ENCODE measurements at places on chromosomes 1 and 21.

DNA sequence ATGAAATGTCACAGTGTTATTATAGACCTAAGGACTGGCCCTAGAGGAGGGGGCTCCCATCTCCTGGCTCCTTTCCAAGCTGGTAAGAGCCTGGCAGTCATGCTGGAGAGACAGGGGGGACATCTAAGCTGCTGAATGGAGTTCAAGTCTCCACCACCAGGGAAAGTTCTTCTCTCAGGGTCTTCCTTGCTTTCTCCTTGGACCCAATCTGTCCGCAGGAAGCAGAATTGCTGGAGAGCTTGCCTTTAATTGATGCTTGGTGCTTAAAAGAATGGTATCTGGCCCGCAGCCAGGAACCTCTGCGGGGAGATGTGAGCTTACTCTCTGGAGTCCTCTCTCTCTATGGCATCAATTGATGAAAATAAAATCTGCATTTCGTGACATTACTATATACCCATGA, 25.1 kb downstream of the IRF2BP2 start:
- peak; percentile 58 for DNase-seq

DNA sequence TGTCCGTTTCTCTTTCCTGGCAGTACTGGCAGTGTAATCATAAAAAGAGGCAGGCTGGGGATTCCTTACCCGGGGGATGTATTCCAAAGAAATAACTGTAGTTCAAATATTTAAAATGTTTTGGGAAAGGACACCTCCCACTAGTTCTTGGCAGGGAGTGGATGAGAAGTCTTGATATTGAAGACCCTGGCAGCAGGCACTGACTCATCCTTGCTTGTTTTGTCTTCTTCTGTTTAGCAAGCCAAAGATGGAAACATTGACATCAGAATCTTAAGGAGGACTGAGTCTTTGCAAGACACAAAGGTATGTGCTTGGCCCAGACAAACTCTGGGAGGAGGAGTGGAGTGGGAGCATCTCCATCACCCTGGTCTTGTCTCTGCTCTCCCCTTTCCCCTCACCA, 639 bp downstream of the IL20 start:
- DNase-seq, result peak; percentile 74

DNA sequence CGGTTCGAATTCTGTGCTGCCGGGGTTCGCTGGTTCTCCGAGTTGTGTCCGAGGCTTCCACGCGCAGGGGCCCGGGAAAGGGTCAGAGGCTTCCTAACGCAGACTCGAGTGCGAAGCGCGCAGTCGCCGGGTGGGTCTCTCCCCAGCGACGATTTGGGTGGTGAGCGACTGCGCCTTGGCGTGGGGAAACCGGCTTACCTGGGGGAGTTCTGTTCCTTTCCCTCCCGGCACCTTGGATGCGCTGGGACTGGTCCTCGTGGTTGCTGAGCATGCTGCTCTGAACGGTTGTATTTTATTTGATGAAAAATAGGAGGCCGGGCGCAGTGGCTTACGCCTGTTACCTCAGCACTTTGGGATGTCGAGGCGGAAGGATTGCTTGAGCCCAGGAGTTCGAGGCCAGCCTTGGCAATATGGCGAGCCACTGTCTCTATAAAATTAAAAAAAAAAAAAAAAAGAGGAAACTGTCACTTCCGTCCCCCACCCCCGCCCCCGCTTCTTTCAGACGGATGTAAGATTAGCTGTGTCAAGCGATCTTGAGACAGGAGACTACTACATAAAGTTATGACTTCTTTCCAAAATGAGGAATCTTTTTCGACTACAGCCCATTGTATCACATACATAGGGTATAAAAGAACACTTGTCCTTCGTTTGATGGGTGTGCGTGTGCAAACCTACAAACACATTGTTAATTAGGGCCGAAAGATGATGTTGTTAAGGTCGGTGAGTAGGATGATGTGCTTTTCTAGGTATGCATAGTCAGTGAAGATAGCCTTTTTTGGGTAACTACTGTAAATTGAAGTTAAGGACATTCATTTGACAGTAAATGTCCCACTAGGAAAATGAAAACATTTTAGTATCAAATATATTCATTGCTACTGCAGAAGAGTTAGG, at the start of gene CCDC18:
Gene CCDC18 (plus strand): TSS at position 2 of the 891 bp plus-strand sequence. CDS start 2,638 bp downstream, outside the sequence.
- DNase-seq, result peak; percentile 75

DNA sequence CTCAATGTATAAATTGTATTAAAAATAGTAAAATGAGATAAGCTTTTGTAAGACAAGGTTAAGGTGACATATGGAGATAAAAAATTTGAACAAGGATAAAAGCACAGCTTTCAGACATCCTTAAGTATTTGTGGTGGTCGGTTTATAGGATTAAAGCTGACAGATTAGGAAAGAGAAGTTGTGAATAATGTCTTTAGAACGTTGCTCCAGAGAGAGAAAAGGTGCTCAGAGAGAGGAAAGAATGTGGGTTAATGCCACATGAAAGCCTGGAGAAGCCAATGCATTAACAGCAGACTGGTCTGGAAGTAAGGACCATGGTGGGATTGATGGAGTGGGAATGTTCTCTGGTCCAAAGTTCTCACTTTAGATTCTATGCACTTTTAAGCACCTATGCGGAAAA, 44.8 kb downstream of the ATP6V1G3 start:
- DNase-seq, result no peak

DNA sequence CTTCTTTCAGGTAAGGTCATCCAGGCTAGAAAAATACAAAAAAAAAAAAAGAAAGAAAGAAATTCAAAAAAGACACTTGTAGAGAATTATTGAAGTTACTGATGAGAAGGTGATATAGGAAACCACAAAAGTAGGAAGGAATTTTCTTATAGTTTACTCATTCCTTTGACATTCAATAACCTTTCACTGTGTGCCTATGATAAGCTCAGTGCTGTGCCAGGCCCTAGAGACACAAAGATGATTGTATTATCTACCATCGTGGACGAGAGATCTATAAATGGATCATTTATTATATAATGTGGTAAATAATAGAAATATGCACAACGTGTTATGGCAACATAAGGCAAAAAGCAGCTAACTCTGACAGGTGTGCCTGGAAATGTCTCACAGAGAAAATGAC, 109.6 kb upstream of the NGF start:
- DNase-seq, result no peak

GRCh38 chr1:109740615-109741373, at the start of gene GSTM3:
GSTM3 (minus strand) TSS chr1:109741038; CDS start chr1:109740287, 751 bp downstream.
- no peak for DNase-seq

GRCh38 chr1:23283667-23284602, 60.1 kb downstream of the HNRNPR start:
- DNase-seq, result peak; percentile 83

GRCh38 chr1:1760715-1761114, 17.6 kb downstream of the NADK start:
- DNase-seq, result no peak

GRCh38 chr1:63617450-63617849, 24.2 kb downstream of the PGM1 start:
- DNase-seq, result no peak

DNA sequence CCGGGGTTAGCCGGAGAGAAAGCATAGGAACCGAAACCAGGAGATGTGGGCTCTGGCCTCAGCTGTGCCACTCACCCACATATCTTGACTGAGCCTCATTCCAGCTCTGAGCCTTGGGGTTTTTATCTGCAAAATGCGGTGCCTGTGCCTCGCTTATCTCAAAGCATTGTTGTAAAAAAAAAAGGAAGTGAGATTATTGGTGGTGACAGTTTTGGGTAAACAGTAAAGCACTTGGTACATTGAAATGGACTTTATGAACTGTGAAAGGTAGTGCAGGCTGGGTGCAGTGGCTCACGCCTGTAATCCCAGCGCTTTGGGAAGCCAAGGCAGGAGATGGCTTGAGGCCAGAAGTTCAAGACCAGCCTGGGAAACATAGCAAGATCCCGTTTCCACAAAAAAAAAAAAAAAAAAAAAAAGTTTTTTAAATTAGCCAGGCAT, 3.8 kb downstream of the PTAFR start:
- no peak for DNase-seq

- peak; percentile 35 for DNase-seq
Observed at GRCh38 chr1:233240371-233240770, 55.2 kb downstream of the PCNX2 start.

GRCh38 chr1:26477446-26478152, 5.4 kb downstream of the HMGN2 start:
- DNase-seq, result peak; percentile 22

- no peak for DNase-seq
Observed at GRCh38 chr1:236734141-236734765, 48.0 kb downstream of the ACTN2 start.

DNA sequence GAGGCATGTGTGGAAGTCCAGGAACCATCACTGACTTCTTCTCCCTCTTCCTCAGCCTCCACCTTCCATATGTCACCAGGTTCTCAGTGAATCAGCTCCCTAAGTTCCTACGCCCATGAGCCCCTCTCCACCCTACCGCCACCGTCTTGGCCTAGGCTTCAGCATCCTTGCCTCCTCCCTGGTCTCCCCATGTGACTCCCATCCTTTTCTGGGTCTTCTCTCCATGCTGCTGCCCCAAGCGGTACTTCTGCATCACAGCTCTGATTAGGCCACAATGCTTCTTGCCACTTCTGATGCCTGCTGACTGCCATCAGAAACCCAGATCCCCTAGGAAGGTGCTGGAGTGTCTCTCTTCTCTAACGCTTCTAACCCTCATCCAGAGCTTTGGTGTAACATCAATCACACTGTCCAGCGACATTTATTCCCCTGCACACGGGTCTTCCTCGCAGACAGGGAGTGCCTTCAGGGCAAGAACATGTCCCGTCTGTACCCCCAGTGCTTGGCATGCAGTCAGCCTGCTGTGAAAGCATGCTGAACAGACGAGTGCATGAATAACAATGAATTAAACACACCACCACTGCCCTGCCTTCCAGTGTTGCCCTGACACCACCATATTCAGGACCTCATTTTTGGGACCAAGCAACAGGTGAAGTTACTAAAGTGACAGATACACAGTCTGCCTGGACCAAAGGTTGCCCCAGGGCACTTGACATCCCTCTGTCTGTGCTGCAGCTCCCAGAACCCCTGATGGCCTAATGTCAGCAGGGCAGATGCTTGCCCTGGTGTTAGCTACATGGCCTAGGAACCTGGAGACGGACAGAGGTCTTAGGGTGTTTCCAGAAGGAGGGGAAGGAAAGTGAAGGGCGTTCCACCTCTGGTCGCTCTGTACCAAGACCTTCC, 158.7 kb upstream of the EDN2 start:
- DNase-seq, result no peak

GRCh38 chr1:110060034-110060661, 10.3 kb downstream of the ALX3 start:
- DNase-seq, result peak; percentile 38

GRCh38 chr1:8525216-8525557, 207.3 kb downstream of the SLC45A1 start:
- peak; percentile 61 for DNase-seq

DNA sequence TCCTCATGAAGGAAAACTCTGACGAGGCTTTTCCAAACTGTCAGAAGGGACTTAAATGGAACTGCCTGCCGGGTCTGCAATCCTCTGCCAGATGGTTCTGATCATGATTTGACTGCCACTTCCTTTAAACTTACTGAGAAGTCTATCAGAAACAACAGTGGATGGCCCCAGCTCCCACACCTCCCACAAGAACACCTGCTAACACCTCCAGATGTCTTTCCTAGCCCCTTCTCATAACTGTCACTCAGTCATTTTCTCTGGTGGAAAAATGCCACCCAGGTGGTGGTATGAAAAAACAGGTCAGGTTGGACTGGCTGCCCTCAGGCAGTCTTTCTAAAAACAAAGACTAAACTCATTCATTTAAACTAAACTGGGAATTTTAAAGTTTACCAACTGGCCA, 66.7 kb upstream of the ABCD3 start:
- no peak for DNase-seq

GRCh38 chr1:73205294-73205973, 923.1 kb upstream of the NEGR1 start:
- no peak for DNase-seq

GRCh38 chr1:112312879-112313278, 83.1 kb upstream of the CTTNBP2NL start:
- DNase-seq, result no peak

DNA sequence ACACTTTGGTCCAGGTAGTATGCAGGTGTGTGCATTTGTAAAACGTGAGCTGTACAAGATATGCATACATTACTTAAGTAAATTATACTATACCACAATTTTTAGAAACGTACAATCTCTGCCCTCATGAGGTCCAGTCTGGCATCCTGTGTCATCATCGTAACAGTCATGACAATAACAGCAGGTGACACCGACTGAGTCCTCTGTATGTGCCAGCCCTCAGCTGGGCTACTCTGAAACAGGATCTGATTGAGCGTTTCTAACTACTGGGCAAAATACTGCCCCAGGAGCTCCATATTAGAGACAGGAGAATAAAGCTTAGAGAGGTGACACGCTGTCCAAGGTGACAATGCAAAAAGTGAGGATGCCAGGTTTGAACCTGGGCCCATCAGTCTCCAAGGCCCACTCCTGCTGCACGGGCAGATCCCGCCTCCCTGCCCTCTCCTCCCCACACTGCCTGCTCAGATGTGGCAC, 47.2 kb upstream of the ECE1 start:
- no peak for DNase-seq

DNA sequence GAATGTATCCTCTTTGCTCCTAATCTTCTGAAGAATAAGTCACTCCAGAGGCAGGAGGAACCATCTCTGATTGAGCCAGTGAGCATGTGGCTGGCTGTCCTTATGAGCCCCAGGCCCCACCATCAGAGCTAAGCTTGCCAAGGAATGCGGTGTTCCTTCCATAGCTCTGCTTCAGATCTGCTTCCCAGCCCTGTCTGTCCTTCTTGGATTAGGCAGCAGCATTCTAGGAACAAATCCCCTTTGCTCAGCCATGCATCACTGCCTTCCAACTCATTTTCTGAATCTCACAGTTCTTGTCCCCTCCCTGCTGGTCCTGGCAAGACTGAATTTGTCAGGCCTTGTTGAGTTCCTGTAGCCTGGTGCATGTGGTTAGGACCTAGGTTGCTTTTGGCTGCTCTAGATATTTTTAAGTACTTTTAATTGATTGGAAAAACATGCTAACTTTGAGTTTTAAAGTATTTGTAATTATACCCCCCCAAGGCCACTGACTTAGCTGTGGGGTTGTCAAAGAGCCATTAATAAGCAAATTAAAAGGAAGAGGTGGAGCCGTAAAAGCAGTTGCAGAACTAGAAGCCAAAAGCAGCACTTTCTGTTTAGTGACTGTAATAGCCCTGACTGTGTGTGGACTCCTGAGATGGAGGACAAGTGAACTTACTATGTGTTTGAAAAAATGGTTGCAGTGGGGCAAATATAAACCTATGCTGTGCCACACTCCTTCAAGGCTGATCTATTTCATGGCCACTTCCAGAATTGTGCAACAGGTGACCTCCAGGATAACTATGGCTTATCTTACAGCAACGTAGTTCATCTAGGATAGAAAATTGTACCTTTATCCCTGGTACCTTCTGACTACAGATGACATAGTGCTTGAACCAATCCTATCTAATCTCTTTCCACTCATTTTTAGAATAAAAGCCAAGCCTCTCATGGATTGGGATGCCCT, 61.3 kb upstream of the BACH1 start:
- peak; percentile 19 for DNase-seq

- DNase-seq, result no peak
Observed at GRCh38 chr1:87077959-87078639, 163.7 kb downstream of the HS2ST1 start.

- no peak for DNase-seq
Observed at GRCh38 chr21:35039595-35040289, 9.4 kb downstream of the RUNX1 start.

GRCh38 chr1:118945489-118945888, 42.7 kb downstream of the TBX15 start:
- peak; percentile 72 for DNase-seq
